ENCODE measurements at places on chromosomes 2 and 18.

DNA sequence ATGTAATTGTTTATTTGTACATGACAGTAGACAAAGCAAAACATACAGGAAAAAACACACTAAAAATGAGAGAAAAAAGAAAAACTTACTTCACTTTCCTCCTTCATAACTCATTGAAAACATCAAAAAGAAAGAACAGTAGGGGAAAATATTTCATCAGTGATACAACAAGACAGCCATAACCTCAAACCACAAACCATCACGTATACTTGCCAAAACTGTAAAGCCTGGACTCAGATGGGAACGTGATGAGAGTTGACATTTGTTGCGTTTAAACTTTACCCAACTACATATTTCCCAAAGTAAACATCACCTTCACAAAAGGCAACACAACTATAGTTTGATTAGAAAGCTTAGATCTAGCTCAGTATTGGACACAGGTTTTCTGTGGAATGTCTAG is 278.2 kb upstream of the COL3A1 start:
- peak; percentile 43 for DNase-seq

DNA sequence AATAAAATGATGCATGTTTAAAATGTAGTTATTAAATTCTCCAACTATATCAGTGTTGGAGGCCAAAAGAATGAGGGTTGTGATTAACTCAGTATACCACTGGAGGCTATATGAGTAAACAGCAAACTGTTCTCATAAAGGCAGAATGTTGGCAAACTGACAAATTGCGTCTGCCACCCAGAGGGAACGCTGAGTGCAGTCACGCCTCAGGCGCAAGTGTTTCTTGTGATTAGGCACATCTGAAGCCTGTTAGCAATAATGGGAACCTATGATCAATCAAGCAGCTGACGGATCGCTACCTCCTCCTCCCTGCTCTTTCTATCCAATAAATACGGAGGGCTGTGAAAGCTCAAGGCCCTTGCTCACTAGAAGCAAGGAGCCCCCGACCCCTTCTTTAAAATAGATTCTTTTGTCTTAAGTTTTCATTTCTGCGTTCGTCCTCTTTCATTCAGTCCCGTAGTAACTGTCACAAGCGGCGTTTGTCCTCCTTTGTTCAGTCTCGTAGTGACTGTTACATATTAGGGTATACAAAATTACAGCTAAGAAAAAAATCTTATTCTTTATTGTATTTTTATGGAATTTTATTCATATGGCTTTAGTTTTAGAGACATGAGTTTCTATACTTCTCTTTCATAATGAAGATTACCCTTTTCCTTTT is 16.3 kb upstream of the RMND5A start:
- DNase-seq = no peak

- DNase-seq = no peak
Measured at GRCh38 chr2:62964671-62965070, 86.0 kb upstream of the OTX1 start.

GRCh38 chr2:12381543-12382325 is 335.0 kb upstream of the TRIB2 start:
- no peak for DNase-seq

DNA sequence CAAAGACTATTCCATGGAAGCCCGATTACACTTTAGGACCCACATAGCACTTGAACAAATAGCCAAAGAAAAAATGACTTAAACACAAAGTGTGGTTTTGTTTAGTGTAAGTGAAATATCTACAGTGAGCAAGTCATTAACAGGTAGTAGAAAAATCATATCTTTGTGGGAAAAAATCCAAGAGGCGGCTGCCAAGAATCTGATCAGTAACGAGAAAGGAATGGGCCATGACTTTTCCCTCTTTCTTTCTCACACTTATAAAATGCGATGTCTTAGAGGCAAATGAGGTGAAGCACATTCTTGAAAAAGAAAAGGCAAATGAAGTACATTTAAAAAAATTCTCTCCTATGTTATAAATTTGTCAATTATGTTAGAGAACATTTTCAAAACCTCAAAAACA is 12.9 kb upstream of the GEMIN6 start:
- DNase-seq = no peak

GRCh38 chr18:2910751-2911425 is 64.1 kb downstream of the EMILIN2 start:
- no peak for DNase-seq

- no peak for DNase-seq
Measured at GRCh38 chr18:80192653-80193385, 54.5 kb downstream of the PARD6G start.

DNA sequence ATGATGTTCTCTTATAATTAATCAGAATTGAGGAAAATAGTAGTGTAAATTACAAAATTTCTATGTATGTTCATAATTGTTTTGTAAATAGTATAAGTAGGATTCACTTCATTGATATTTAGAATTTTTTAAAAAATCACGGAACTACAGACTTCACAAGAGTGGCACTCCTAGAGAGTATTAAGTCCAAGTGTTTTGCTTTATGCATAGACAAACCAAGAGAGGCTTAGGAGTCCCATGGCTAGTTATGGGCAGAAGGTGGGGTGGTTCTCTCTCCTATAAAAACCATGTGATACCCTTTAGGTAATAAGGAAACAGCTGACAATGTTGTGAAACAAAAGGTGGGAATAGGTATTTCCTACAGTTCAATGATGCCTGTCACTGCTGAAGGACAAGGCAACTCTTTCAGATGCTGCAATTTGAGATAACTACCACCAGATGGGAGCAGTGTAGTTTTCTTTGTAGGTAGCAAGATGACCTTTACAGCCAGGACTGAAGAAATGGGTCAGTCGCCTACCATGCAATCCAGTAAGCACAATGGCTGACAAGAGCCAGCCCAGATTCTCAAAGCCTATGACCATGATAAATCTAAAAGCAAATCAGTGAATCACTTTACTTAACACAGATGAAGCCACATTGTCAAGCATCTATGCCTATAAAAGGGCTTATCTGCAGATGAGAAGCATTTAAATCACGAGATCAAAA is 83.9 kb downstream of the AAK1 start:
- peak; percentile 64 for DNase-seq

DNA sequence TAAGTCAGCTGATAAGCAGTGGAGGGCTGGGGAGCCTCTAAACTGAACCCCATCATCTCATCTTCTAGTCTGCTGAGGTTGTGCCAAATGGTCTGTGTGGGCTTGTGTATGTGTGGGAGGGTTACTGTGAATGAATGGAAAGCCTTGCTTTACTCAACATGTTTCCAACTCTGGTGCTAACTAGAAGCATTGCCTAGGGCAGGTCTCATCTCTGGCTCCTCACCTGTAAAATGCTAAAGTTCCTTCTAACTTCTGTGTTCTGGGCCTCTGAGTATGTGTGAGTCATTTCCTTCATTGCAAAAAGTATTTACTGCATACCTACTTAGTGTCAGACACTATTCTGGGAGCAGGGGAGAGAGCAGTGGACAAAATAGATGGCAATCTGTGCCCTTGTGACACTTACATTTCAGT is 1.3 kb downstream of the LIPG start:
- peak; percentile 53 for DNase-seq

DNA sequence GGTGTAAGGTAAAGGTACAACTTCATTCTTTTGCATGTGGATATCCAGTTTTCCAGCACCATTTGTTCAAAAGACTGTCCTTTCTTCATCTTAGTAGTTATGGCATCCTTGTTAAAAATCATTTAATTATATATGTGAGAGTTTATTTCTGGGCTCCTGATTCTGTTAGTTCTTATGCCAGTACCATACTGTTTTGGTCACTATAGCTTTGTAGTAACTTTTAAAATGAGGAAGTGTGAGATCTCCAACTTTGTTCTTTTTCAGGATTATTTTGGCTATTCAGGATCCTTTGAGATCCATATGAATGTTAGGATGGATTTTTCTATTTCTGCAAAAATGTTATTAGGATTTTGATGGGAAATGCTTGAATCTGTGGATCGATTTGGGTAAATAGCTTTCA is 16.8 kb downstream of the ACTR3 start:
- DNase-seq = no peak

- DNase-seq = no peak
Measured at GRCh38 chr2:1502891-1503304, 89.6 kb downstream of the TPO start.

DNA sequence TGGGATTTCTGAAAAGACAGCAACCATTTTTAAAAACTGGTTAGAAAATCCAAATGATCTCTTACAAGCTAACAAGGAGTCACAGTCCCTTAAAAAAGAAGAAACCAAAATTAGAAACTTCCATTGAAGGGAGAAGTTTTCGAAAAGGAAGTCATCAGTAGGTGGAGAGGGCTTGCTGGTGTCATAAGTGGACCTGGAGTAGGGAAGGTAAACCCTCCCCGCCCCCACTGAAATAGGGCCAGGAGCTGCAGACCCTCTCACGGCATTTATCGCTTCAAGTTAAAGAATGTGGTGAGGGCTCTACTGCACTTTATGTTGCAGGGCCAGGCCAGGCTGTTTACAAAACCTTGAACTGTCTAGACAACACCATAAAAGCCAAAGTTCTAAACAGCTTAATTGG is 2.9 kb downstream of the HOXD11 start:
- DNase-seq = no peak

GRCh38 chr2:59572227-59572626 is 981.2 kb downstream of the BCL11A start:
- DNase-seq = no peak

GRCh38 chr2:171787333-171788072 is 100.2 kb downstream of the DYNC1I2 start:
- no peak for DNase-seq

DNA sequence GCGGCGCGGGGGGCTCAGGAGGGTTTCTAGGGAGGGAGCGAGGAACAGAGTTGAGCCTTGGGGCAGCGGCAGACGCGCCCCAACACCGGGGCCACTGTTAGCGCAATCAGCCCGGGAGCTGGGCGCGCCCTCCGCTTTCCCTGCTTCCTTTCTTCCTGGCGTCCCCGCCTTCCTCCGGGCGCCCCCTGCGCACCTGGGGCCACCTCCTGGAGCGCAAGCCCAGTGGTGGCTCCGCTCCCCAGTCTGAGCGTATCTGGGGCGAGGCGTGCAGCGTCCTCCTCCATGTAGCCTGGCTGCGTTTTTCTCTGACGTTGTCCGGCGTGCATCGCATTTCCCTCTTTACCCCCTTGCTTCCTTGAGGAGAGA is 5.2 kb downstream of the PROC start:
- no peak for DNase-seq

- DNase-seq = no peak
Measured at GRCh38 chr2:203822240-203822639, 45.3 kb upstream of the CTLA4 start.

DNA sequence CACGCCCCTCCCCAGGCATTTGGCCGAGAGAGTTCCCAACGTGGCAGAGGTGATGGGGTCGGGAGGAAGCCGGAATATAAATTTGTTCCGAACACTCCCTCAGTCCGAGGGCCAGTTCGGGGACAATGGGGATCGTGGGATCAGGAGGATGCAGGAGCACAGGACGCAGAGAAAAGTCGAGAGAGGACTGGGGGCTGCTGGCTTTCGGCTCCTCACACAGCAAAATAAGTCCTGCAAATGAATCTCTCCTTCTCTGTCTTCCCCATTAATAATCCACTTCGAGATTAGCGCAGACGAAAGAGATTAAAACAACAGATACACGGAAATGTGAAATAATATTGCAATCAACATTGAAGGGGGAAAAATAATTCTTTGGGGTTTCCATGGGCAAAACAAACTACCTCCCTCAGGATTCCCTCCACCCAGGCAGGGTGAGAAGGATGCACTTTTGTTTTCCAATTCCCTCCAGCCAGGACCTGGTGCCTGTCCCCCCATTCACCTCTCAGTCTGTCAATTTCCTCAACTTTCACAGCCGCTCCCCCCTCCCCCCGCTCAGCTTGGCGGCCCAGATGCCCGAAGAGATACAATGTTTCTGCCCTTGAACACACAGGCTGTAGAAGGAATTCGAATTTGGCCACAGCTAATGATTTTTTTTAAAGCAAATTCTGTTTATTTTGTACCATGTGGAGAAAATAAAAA is 3.1 kb upstream of the ZEB2 start:
- DNase-seq = no peak

DNA sequence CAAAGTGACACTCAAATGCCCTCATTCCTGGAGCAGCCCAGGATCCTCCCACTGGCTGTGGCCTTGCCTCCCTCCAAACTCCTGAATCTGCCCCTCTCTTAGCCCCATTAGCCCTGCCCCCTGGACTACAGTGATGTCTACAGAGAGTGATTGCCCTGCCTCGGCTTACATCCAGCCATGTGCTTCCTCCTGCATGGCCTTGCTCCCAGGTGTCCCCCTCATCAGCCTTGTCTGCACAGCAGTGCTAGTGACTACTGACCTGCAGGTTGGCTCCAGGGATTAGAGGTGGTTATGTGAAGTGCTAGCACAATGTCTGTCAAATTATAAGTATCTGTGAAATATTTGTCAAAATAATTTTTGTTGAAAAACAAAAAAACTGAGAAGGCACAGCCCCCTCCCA is 259.1 kb upstream of the MYT1L start:
- DNase-seq = no peak

DNA sequence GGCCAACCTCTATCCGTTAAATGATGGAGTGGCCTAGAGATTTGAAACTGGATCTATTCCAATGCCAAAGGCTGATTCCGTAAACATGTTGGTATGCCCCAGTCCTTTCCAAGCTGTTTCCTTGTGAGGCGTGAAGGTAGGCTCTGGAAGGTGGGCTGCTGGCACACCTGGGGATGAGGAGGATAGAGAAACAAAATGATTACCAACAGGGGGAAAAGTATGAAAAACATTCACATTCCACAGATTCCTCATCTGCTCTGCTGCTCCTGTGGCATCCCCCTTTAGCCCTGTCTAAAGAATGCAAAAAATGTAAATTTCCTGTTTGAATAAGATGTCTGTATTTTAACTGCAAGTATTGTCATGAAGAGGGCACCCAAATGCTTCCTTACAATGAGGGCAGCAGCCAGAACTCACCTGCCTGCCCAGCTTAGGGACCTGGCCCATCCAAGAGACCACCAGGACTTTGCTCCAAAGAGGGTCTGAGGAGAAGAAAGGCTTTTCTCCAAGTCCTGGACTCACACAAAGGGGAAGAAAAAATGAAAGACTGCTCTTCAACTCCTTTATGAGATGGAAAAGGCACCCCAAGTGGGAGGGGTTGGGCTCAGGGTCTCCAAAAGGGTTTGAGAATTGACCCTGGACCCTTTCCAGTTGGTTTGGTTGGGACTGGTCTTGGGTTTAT is 132.3 kb upstream of the PELI1 start:
- peak; percentile 53 for DNase-seq
